Activated B cell treated with CpG ODN at 0.5 μM for 24 hours (primary cell): ENCODE measurements at places on chromosomes 2 and 18.

GRCh38 chr2:32246911-32247310, 17.8 kb downstream of the NLRC4 start:
- DNase-seq: no peak

DNA sequence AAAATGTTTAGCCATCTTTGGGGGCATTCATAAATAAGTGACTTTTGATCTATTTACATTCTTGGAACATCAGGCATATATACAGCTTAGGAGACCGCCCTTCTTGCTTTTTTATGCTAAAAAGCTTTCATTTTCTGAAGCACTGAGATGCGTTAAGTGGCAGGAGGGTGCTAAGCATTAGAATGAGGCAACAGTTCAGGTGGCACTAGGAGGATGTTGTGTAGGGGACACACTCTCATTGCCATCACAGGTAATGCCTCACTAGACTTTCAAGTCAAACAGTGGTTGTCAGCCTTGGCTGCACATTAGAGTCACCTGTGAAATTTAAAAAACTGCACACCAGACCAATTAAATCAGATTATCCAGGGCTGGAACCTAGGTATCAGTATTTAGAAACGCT, 39.1 kb downstream of the EHBP1 start:
- DNase-seq: no peak

DNA sequence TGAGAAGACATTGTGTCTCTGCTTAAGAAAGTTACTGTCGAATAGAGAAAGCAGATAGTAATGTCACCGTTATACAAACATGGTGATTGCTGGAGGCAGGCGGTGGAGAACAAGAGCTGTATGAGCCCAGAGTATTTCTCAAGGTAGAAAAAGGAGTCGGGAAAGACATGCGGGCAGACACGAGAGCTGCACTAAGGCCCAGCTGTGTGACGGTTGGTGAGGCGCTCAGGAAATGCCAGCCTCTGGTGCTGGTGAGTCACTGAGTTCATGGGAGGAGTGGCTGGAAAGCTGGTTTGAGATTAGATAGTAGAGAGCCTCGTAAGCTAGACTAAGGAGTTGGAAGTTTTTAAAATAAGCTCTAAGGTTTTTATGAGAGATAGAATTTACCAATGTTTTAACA, 390.9 kb upstream of the TRIB2 start:
- no peak for DNase-seq

GRCh38 chr2:120271711-120272379, 19.2 kb downstream of the RALB start:
- no peak for DNase-seq

- no peak for DNase-seq
Observed at GRCh38 chr2:236972491-236973342, 113.0 kb upstream of the COPS8 start.

DNA sequence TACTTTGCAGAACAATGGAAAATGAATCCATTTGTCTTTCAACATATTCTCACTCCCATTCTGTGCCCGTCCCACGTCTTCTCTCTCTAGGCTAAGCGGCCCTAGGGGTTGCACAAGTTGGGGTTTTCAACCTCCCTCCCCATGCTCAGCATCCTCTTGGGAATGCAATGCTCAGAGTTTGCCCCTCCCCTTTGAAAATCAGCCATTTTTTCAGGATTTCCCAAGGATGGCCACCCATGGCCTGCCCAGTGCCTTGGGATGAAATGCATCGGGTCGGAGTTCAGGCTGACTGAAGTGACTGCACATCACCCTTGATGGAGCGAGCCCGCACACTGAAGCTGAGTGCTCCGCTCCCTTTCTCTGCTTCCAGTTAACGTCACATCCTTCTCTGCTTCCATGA, 87.9 kb downstream of the TNS1 start:
- no peak for DNase-seq

- DNase-seq: no peak
Observed at GRCh38 chr2:84942964-84943421, 28.0 kb upstream of the KCMF1 start.

DNA sequence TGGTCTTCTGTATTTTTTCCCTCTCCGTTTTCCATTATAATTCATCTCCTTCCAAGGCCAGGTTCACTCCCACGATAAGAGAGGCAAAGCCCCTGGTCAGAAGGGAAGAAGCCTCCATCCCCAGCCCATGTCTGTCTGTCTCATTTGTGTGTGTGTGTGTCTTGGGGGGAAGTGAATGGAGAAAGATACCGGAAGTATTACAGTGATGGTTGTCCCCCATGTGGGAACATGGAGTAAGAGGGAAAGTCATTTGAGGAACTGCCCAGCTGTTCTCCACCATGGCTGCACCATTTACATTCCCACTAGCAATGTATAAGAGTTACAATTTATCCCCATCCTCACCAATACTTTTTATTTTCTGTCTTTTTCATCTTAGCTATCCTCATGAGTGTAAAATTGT, 113.6 kb upstream of the ATP8B1 start:
- DNase-seq: no peak

GRCh38 chr18:58581265-58581664, 47.6 kb downstream of the ALPK2 start:
- no peak for DNase-seq

DNA sequence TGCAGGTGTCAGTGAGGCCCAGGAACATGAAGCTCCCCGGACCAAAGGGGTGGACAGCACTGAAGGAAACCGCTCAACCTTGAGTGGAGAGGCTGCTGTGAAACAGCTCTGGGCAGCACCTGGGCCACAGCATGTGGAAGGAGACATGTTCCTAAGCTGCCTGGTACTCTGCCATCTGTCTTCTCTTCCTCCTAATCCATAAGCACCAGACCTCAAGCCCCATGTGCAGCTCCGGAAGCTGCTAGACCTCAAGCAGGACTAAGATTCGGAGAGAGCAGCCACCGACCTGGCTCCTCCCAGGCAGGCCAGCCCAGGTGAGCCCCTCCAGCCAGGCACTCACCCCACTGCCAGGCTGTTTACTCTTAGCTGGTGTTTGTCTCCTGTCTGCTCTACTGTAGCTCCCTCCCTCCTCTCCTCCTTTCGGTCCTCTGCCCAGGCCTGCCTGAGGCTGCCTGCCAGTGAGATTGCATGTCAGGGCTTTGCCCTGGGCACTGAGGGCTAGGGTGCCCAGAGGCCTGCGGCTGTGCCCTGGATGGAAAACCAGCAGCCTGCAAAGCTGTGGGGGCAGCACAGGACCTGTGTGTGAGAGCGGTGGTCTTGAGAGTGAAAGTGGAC, 53.7 kb downstream of the BCL11A start:
- DNase-seq: no peak

GRCh38 chr2:152405206-152406118, 70.5 kb downstream of the FMNL2 start:
- DNase-seq: no peak

DNA sequence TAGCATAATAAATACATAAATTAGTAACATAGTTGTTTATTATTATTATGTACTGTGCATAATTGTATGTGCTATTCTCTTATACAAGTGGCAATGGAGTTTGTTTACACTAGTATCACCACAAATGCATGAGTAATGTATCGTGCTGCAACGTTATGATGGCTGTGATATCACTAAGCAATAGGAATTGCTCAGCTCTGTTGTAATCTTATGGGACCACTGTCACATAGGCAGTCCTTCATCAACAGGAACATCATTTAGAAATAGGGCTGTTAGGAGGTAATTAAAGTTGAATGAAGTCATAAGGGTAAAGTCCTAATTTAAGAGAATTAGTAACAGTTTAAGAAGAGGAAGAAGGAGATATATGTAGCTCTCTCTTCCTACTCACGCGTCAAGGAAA, 33.8 kb downstream of the TEX51 start:
- DNase-seq: no peak

DNA sequence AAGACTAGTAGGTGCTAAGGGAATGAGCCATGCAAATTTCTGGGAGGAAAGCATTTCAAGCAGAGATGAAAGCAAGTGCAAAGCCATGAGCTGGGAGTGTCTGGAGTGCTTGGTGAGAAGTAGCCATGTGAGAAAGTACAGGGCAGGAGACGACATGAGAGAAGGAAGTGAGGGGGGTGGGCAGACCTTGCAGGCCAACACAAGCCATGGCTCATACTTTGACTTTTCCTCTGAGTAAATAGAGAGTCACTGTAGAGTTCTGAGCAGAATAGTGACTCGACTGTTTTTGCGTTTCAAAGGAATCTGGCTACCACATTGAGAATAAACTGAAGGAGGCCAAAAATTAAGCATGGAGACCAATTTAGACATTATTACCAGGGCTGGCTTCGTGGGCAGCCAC, 42.2 kb downstream of the SCN2A start:
- DNase-seq: no peak

- DNase-seq: no peak
Observed at GRCh38 chr2:173985605-173985992, 20.4 kb upstream of the SP3 start.

GRCh38 chr2:197929008-197929885, 124.9 kb downstream of the PLCL1 start:
- no peak for DNase-seq

DNA sequence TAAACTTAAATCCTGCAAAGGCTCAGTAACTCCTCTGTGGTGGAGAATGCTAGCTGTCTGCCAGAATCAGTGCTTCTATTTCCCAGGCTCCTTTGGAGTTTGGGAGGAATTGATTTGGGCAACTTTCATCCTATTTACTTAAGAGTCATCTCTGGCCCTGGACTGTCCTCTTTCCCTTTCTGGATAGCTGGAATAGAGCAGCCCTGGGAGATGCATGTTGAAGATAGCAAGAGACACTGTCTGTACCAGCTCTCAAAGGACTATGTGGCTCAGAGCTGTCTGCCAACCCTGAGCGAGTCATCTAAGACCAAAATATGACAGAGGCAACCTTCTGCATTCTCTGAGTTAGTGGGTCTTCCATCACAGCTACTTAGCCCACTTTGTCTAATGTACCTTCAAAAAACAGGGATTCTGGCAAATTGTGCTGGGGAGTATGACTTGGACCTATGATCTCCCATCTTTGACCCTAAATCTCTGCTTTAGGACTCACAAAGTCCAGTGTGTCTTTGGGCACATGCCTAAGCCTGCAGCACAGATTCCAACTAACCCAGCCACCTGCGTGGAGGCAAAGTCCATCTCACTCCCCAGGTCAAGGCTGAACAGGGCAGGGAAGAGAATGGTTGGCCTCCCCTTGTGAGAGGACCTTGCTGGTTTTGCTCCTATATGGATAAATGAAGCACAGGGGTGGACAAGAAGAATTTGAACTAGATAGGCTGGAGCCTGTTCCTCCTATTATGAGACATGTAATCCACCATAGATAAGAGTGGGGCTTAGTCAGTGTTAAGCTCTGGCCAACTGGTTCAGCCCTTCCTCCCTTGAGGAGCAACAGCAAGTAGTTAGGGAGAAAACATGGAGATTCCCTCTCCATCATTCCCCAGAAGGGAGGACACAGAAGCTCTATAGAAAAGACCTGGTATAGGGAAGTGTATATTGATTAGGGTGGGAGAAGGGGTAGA, 99.1 kb upstream of the PELI1 start:
- DNase-seq: no peak

DNA sequence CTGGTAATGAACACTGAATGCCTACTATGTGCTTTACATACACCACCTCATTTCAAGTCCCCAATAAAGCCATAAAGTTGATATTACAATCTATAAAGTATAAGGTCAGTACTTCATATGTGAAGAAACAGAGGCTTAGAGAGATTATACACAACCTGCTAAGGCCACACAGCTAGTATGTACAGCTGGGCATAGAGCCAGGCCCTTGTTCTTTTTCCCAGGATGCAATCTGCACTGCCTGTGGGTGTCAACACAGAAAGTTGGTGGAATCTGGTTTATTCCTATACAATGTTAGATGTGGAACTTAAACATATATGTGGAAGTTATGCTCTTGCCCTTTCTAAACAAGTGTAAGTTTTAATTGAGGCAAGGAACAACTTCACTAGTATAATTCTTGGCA, 32.8 kb downstream of the INSIG2 start:
- no peak for DNase-seq

- DNase-seq: no peak
Observed at GRCh38 chr2:39114771-39115170, 6.1 kb downstream of the SOS1 start.

GRCh38 chr2:69097891-69098655, 85.1 kb downstream of the ANTXR1 start:
- no peak for DNase-seq

DNA sequence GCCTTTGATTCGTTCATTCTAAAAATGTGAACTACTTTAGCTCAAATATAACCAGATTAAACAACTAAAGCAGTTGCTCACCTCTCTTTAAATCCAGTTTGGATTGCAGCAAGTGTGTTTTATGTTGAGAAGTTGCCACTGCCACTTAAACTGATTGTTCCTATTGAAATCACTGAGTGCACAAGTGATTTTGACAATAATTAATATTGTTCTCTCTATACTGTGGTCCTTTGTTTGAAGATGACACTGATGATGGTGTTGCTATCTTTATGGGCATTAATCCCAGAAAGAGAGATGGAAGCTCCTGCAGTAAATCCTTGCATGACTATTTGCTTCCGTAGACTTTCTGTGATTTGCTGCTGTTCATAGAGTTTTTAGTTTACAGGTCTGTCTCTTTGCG, 251.4 kb upstream of the ZEB2 start:
- no peak for DNase-seq

GRCh38 chr2:1739961-1740715, 4.2 kb downstream of the PXDN start:
- DNase-seq: no peak

- no peak for DNase-seq
Observed at GRCh38 chr18:69774831-69775230, 172.8 kb downstream of the CD226 start.

GRCh38 chr18:67218556-67218955, 298.0 kb downstream of the DSEL start:
- DNase-seq: no peak

DNA sequence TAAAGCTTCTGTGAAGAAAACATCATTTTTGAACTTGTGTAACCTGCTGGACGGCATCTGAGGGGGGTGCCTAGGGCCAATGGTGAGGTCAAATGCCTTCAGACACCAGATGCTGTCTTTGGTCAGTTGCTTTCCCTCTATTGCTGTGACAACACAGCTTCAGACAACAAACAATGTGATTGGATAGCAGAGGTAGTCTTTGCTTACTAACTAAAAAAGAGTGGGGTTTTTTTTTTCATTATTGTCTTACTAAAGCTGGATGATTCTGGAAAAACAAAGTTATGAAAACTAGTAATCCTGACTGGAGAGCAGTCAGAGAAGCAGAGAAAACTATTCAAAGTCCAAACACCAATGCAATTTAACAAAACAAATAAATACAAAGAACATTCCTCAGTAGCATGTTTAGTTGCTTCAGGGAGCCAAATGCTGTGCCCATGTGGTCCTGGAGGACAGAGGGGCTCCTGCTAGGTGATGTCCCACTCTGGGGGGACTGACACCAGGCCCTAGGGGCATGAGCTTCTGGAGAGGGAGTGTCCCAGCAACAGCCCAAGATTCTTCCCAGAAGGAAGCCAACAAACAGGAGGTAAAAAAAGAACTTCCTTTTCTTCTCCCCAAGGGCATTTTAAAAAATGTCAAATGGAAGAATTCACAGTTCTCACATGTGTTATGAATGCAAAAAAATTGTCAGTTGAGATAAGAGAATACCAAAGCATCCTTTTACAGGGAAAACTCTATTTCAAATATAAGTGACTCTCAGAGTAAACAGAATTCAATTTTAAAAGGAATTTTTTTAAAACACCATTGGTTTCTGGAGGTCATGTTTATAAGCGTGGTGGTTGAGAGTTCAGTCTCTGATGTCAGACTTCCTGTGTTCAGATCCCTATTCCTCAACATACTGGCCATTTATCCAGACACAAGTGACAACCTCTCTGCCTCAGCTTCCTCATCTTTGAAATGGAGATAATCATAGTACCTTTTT, 181.1 kb upstream of the PGAP1 start:
- no peak for DNase-seq

- no peak for DNase-seq
Observed at GRCh38 chr2:102116630-102117471, 25.7 kb upstream of the IL1R1 start.
